ENCODE measurements at places on chromosomes 5 and 9.

GRCh38 chr9:78031893-78032729 lies 500 bp upstream of the GNAQ start:
- H3K27me3 ChIP-seq, result peaks cover 15% of the 10 kb centered on the region
- H3K27ac ChIP-seq, result peak overlapping the region; percentile 85
- no peaks in the 10 kb centered on the region for H3K36me3 ChIP-seq
- H3K4me1 ChIP-seq, result peaks cover 38% of the 10 kb centered on the region
- peak overlapping the region; percentile 89 for H3K4me3 ChIP-seq
- DNase-seq, result peak; percentile 52

DNA sequence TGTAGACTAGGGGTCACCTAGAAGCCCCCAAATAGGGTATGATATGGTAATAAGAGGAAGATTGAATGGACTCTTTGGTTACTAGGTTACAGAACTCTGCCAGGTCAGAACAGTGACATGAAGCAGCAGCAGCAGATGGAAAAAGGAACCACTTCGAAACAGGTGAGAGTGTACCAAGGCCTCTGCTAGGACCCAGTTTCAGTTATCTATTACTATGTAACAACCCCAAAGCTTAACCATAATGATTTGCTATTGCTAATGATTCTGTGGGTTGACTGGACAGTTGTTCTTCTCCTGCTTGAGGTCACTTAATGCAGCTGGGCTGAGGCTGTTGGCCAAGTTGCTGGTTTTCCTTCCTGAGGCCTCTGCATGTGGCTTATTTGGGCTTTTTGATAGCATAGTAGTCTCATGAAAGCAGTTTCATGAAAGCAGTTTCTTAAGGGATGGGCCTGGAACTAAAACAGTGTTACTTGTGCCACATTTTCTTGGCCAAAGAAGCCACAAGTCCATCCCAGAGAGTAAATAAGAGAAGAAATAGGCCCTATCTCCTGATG lies 17.6 kb downstream of the C9orf43 start:
- no peak overlapping the region for H3K4me3 ChIP-seq
- no peaks in the 10 kb centered on the region for H3K4me1 ChIP-seq
- no peak overlapping the region for H3K27ac ChIP-seq
- no peaks in the 10 kb centered on the region for H3K36me3 ChIP-seq

DNA sequence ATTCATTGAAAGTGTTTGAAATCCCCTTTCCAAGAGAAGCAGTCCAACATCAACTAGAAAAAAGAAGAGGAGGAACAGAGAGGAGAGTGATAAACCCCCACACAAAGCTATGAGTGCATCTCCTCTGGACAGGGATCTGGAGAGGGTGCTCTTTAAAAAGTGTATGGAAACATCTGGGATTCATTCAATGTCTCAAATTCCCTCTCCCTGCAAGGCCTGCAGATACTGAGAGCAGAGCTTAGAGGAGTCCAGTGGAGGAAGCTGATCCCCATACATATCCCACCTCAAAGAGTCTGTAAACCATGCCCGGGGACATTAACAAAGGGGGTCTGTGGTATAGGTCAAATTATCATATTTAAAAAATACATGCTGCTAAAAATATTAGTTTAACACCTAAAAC lies 2.2 kb downstream of the SPOCK1 start:
- H3K27ac ChIP-seq, result no peak overlapping the region
- peaks cover 2% of the 10 kb centered on the region for H3K27me3 ChIP-seq
- no peak overlapping the region for H3K4me3 ChIP-seq
- peaks cover 2% of the 10 kb centered on the region for H3K4me1 ChIP-seq

GRCh38 chr5:181084621-181085195 lies 44.6 kb downstream of the BTNL9 start:
- no peaks in the 10 kb centered on the region for H3K36me3 ChIP-seq
- no peak for DNase-seq
- no peak overlapping the region for H3K27ac ChIP-seq
- no peaks in the 10 kb centered on the region for H3K4me1 ChIP-seq

DNA sequence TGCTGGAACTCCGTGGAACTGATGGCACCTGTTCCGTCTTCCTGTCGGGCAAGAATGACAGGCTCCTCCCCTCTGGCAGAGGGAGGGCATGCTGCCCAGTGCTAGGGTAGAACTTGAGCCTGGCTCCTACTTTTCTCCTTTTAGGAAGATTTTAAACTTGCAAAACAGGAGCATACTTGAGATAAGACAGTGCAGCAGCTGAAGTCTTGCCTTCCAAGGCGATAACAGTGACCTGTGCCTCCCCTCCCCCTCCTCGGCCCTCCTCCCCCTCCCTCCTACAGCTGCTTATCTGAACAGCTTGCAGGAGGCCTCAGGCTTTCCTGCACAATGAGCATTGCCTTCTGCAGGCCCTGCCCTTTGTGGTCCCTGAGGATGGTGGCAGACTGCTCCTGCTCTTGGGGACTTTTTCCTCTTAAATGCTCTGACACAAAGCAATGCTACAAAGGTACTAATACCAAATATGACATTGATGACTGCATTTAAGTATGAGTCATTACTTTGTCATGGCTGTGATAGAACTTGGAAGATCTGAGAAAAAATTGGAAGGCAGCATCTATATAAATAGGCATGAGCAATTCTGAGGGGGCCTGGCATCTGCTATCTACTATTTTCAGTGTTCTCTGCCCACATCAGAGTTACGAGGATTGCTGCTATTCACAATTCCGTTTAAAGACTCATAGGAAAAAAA lies 2.0 kb downstream of the GADD45G start:
- H3K36me3 ChIP-seq, result no peaks in the 10 kb centered on the region
- peak overlapping the region; percentile 83 for H3K4me3 ChIP-seq
- no peak for DNase-seq
- H3K27me3 ChIP-seq, result peaks cover 14% of the 10 kb centered on the region

- no peak overlapping the region for H3K4me3 ChIP-seq
- H3K27ac ChIP-seq, result no peak overlapping the region
- H3K27me3 ChIP-seq, result no peaks in the 10 kb centered on the region
- no peaks in the 10 kb centered on the region for H3K36me3 ChIP-seq
- no peak for DNase-seq
These were observed 170.3 kb downstream of the ENTREP1 start for GRCh38 chr9:69495296-69495695.

DNA sequence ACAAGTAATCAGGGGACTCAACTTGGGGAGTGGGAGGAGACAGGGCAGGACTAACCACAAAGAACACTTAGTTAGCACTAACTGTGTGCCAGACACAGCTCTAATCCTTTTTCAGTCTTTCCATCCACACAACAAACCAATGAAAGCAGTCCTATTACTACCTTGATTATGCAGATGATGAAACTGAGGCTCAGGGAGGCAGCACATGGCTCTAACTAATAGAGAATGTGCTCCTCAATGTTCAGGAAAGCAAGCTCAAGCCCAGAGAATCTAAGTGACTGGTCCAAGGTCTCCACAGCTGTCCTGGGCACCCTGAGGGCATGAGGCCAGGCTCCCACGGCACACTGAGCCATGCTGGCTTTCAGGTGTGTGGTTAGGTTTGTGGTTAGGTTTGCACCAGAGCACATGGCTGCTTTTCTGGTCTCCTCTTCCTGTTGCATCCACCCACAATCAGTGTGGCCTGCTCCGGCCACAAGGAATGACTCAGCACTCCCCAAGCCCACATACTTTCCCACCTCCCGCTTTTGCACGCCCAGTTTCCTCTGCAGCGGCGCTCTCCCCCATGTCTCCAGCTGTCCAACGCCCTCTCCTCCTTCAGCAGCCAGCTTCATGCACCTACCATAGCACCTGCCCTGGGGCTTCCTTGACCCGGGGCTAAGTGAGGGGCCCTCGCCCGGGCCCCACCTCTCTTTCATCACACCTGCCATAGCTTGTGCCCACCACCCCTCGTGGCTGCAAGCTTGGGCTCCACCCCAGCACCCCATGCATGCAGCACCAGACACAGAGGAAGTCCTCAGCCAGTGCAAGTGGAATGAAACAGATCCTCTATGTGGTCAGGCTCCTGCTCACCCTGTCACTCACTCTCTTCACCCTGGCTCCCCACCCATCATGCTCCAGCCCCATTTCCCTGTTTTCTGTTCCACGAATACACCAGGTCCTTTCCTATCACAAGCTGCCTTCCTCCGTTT lies 133.1 kb downstream of the GABBR2 start:
- peaks cover 10% of the 10 kb centered on the region for H3K27me3 ChIP-seq
- peak; percentile 5 for DNase-seq
- H3K27ac ChIP-seq, result peak overlapping the region; percentile 27
- H3K4me3 ChIP-seq, result peak overlapping the region; percentile 66
- peaks cover 25% of the 10 kb centered on the region for H3K4me1 ChIP-seq
- H3K36me3 ChIP-seq, result no peaks in the 10 kb centered on the region

DNA sequence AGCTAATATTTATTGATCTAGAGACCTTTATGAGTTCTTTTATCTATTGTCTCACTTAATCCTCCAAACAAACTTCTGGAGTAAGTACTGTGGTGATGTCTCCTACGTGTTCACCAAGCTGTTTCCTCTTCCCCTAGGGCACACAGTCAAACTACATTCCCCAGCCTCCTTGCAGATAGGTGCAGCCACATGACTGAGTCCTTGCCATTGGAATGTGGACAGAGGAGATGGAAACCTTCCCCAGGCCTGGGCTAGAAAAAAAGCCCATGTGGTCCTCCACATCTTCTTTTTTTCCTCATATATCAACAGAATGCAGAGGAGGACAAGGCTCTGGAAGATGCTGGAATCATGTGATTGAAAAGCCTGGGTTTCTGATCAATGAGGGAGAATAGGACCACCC lies 88.0 kb downstream of the ANKRD55 start:
- no peaks in the 10 kb centered on the region for H3K36me3 ChIP-seq
- H3K4me1 ChIP-seq, result no peaks in the 10 kb centered on the region
- H3K27ac ChIP-seq, result no peak overlapping the region
- no peaks in the 10 kb centered on the region for H3K27me3 ChIP-seq
- no peak for DNase-seq

DNA sequence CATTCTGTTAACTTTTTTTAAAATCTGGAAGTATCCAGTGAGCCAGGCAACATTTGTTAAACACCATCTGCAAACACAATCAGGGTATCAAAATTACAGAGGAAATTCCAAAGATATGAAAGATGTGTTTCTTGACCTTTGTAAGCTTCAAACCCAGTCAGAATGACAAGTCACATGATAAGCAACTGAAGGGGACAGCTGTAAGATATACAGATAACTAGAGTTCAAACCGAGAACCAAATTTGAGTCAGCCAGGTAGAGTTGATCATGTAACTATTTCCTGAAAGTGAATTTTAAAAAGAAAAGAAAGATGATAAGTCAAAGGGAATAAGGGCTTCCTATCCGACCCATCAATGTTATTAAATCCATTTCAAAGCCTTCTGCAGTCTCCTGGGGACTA lies 196.2 kb downstream of the DEPDC1B start:
- peaks cover 3% of the 10 kb centered on the region for H3K27me3 ChIP-seq
- H3K36me3 ChIP-seq, result no peaks in the 10 kb centered on the region
- no peak overlapping the region for H3K27ac ChIP-seq
- H3K4me3 ChIP-seq, result no peak overlapping the region
- no peak for DNase-seq

DNA sequence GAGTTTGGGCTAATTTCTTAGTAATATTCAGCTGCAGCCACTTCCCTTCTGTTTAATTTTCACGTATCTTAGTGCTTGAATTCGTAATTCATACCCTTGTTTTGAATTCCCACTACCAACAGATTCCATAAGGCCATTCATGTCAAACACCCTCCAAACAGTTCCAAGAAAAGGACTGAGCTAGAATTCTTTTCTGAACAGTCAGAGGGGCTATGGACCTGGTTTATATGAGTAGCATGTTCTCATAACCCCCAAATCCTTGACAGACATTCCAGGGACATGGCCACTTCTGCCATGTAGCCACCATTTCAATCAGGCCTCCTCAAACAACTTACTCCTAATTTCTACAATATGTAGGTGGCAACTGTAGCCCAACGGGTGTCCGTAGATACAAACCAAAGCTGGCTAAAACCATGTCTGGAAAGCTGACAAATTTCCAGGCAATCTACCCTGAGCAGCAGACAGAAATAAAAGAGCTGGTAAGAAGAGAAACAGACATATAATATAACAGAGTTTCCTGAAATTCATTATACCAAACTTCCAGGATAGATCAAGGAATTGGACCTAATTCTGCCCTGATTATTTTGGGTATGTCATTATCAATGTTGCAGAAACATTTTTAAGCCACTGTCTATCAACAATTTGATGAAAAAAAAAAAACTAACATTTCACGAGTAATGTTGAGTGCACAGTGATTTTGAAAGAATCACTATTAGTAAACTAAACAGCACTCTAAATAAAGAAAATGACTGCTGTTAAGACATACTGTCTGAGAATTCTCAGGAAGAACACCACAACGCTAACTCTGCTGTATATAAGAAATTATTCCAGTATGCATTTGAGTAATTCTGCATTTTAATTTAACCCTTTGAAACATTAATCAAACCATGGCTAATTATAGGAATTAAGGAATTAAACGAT lies 40.7 kb downstream of the EBF1 start:
- no peaks in the 10 kb centered on the region for H3K36me3 ChIP-seq
- no peak overlapping the region for H3K4me3 ChIP-seq
- DNase-seq, result no peak
- H3K4me1 ChIP-seq, result no peaks in the 10 kb centered on the region

GRCh38 chr5:42948961-42949347 lies 91.2 kb downstream of the ANXA2R start:
- peaks cover 49% of the 10 kb centered on the region for H3K4me1 ChIP-seq
- peak overlapping the region; percentile 100 for H3K27ac ChIP-seq
- DNase-seq, result no peak
- peaks cover 47% of the 10 kb centered on the region for H3K27me3 ChIP-seq
- H3K4me3 ChIP-seq, result peak overlapping the region; percentile 94

DNA sequence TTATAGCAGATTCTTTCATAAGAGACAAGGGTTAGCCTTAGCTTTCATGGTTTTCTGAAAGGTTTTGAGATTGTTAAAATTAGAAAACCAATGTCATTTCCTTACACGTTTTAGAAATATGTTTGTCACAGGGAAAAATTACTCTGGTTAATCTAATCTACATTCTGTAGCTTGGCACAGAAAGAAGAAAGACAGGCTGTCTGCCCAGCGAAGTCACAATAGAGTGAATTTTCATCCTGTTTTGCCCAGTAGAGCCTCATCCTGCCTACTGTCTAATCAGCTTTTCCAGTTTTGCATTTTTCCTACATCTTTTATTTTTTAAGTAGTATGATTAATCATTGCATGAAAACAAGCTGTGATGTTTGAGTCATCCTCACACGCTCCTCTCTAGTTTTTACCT lies 688.8 kb downstream of the MTRR start:
- no peaks in the 10 kb centered on the region for H3K27me3 ChIP-seq
- no peaks in the 10 kb centered on the region for H3K4me1 ChIP-seq
- no peaks in the 10 kb centered on the region for H3K36me3 ChIP-seq

DNA sequence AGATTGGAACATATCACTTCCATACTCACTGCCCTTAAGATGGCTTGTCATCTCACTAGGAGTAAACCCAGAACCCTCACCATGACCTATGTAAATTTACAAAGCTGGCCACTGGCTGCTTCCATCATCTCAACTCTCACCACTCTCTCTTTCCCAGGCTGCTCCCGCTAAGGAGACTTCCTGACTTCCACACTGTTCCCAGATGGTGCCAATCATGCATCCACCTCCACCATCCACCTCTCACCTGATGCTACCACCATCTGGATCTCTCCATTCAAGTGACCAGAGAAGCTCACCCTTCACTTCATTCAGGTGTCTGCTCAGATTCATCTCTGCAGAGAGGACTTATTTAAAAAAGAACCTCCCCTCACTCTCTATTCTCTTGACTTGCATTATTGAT lies 91.3 kb downstream of the HTR4 start:
- H3K36me3 ChIP-seq, result no peaks in the 10 kb centered on the region
- H3K27ac ChIP-seq, result no peak overlapping the region
- H3K27me3 ChIP-seq, result peaks cover 3% of the 10 kb centered on the region
- DNase-seq, result no peak
- no peak overlapping the region for H3K4me3 ChIP-seq

GRCh38 chr5:53568871-53569270 lies 8.4 kb downstream of the NDUFS4 start:
- DNase-seq, result no peak
- H3K4me3 ChIP-seq, result no peak overlapping the region
- peaks cover 30% of the 10 kb centered on the region for H3K4me1 ChIP-seq
- H3K27ac ChIP-seq, result no peak overlapping the region
- H3K36me3 ChIP-seq, result no peaks in the 10 kb centered on the region
